ENCODE measurements at places on chromosomes 5 and 9.

- no peak for DNase-seq
Observed at GRCh38 chr9:110746211-110746930, 77.8 kb downstream of the MUSK start.

- DNase-seq: no peak
Observed at GRCh38 chr9:94861589-94862272, 135.2 kb downstream of the AOPEP start.

- no peak for DNase-seq
Observed at GRCh38 chr5:112563169-112563826, 144.2 kb upstream of the EPB41L4A start.

DNA sequence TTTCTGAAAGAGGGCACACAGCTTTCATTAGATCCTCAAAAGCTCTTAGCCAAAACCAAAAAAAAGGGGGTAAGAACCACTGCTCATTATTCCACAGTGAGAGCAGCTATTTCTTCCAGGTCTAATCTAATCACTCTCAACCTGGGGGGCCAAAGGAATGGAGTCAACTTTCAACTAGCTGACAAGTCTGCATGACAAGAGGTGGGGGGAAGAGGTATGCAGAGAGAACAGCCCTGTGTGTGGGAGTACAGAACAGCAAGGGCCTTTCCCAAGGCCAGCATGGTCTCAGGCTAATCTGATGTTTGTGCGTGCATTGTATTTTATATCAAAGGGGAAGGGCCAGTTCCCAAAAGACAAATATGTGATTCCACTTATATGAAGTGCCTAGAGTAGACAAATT lies 36.9 kb upstream of the PIP5K1B start:
- no peak for DNase-seq

- DNase-seq: peak; percentile 56
Observed at GRCh38 chr5:77937015-77937908, 161.1 kb upstream of the TBCA start.

DNA sequence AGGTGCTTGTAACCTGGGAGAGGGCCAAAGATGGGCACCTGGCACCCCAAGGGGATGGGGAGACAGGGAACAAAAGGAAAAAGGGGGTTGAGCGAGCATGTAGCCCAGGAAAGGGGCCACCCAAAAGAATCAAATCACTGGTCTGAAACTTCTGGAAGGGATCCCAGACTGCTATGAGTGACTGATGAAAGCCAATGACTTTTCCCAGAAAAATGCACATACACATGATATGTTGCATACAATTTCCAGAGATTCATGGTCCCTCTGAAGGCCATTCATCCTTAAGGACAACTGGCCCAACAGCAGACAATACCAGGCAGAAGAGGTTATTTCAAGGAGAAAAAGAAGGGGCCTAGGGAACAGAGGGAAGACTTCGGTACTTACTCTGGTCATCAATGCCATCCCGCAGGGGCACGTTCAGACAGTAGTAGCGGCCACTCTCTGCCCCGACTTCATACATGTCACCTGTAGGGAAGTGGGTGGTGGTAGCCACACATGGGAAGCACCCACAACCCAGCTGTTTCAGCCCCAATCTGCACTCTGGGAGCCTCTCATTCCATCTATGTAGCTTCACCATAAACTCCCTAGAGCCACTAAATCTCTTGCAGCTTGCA lies 8.4 kb downstream of the HDAC3 start:
- DNase-seq: no peak

DNA sequence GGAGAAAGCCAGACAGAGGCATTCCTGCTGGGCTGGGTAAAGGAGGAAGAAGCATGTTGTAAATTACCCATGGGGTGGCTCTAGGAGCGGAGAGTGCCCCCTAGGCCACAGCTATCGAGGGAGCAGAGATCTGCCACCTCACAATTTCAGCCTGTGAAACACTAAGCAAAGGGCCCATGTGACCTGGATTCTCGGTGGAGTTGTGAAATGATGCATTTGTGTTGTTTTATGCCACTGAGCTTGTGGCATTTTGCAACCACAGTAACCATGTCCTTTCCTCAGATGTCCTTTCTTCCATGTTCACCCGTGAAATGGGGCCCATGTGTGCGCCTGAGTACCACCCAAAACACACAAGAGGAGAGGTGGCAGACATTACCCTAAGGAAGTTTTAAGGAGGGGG lies 159.3 kb downstream of the SYK start:
- no peak for DNase-seq

DNA sequence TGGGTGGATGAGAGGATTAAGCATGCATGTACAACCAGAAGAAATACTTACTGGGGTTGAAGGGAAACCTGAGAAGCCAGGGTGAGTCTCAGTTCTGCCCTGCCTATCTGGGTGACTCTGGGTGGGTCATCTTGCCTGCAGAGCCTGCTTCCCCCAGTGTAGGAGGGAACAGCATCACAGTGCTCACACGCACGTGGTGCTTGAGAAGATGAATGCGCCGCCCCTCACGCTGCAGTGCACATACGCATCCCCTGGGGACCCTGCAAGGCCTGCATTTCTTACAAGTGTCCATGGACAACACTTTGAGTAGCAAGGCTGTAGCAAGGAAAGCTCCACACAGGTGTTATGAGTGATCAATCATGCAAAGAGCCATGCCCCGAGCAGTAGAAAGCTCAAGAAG lies 18.7 kb upstream of the GABBR2 start:
- no peak for DNase-seq

GRCh38 chr5:102809033-102809432 lies 53.9 kb downstream of the PAM start:
- no peak for DNase-seq

- DNase-seq: no peak
Observed at GRCh38 chr9:131642496-131643083, 97.3 kb downstream of the PRRT1B start.

- no peak for DNase-seq
Observed at GRCh38 chr5:30843541-30843940, 349.9 kb upstream of the CDH6 start.

- no peak for DNase-seq
Observed at GRCh38 chr5:74141053-74141452, 499.5 kb downstream of the ENC1 start.

DNA sequence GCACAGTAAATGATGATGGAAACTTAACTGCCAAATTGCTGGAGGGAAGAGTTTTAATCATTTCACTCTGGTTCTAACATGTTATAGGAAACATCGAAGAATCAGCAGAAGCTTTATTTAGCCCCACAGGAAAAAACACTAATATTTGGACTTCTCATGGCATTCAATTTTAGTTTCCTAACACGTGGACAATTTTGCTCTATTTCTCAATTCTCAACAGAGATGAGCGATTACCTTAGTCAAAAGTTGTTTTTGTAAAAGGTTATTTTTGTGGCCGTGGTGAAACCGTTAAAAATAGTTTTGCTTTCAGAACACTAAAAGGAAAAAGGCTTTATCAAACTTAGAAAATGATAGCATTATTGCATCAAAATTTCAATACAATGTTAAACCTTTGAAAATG lies 235.2 kb downstream of the PLK2 start:
- DNase-seq: no peak

Data from inflammatory macrophage (primary cell).